ENCODE measurements at places on chromosomes 1 and 21.
A peak's percentile ranks its signal among the peaks of the same experiment; 100 is the strongest.

DNA sequence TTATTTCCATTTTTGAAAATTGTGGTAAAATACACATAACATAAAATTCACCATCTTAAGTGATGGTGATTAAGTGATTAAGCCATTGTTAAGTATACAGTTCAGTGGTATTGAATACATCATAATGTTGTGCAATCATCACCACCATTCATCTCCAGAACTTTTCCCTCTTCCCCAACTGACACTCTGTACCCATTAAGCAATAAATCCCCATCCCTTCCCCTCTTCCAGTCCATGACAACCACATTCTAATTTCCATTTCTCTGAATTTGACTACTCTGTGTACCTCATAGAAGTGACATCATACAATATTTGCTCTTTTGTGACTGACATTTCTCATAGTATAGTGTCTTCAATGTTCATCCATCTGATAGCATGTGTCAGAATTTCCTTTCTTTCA is 124.8 kb downstream of the DISC1 start:
- DNase-seq: no peak

DNA sequence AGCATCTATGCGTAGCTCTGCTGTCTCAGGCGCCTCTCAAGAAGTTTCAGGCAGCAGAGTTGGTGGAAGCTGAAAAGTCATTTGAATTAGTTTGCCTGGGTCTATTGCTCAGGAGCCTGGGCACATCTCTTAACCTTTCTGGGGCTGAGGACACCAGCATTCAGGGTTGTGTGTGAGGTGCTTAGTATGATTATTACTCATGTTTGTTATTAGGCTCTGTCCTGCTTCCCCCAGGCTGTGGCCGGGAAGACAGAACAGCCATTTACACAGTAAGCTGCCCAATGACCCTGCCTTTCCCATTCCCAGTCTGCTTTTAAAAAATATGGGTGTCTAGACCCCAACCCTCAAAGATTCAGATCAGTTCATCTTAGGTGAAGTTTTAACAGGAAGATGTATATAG is 53.9 kb upstream of the CACNA1E start:
- DNase-seq: no peak

GRCh38 chr1:93874025-93874651 is 4.9 kb downstream of the DNTTIP2 start:
- peak; percentile 30 for DNase-seq

- DNase-seq: peak; percentile 47
Observed at GRCh38 chr1:32266921-32267591, 16.0 kb downstream of the LCK start.

DNA sequence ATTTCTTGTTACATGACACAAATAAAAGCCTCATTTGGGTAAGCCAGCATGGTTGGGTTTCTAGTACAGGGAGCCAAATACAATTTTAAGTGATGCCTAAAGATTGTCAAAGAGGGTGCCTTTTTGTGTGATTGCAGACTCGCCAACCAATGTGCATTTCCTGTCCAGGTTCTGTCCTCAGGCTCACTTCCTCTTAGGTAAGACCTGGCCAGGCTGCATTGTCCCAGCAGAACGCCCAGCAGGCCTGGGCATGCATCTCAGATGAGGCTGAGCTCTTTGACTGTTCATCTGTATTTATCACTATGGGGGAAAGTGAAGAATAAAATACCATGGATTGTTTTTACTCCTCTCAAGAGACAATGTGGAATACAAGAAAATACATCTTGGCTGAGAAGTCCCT is 49.7 kb downstream of the KCNC4 start:
- no peak for DNase-seq

DNA sequence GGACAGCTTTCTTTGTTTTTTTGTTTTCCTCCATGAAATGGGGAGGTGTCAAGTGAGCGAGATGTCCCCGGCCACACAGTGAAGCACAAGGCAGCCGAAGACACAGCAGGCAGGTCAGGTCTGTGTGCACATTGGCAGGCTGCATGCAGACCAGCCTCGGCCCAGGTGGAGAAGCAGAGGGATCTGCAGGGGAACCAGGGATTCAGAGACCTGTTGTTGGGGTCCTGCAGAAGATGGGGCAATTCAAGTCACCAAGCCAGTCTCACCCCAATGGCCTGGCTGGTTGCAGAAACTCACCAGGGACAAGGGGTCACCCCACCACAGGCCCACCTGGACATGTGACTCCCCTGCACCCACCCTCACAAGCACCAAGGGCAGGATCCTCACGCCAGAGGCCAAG is 4.0 kb upstream of the ABCG1 start:
- DNase-seq: no peak

- peak; percentile 33 for DNase-seq
Observed at GRCh38 chr21:25556091-25556490, 51.2 kb downstream of the MRPL39 start.

GRCh38 chr1:22259551-22260282 is 116.8 kb upstream of the WNT4 start:
- DNase-seq: no peak

DNA sequence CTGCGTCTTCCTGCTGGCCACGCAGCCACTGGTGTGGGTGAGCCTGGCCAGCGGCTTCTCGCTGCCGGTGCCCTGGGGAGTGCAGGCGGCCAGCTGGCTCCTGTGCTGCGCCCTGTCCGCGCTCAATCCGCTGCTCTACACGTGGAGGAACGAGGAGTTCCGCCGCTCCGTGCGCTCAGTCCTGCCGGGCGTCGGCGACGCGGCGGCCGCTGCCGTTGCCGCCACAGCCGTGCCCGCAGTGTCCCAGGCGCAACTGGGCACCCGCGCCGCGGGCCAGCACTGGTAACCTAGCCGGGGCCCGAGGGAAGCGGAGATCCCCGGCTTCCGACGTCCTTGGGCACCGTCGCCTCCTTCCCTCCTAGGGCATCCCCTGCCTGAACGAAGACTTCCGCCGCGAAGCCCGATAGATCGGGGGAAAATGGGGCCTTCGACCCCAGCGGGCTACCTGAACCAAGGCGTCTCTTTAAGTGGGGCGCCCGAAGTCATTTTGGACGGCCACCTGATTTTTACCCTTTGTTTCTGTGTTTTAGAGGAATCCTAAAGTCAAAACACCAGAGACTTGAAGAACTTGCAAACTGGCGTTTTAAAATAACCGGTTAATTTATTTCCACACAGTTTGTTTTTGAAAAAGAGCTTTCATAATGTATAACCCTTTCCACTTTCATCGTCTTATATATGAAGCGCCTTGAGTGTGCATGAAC is 2.0 kb downstream of the GPR88 start:
- no peak for DNase-seq

GRCh38 chr1:235931171-235931738 is 64.5 kb upstream of the LYST start:
- DNase-seq: no peak

DNA sequence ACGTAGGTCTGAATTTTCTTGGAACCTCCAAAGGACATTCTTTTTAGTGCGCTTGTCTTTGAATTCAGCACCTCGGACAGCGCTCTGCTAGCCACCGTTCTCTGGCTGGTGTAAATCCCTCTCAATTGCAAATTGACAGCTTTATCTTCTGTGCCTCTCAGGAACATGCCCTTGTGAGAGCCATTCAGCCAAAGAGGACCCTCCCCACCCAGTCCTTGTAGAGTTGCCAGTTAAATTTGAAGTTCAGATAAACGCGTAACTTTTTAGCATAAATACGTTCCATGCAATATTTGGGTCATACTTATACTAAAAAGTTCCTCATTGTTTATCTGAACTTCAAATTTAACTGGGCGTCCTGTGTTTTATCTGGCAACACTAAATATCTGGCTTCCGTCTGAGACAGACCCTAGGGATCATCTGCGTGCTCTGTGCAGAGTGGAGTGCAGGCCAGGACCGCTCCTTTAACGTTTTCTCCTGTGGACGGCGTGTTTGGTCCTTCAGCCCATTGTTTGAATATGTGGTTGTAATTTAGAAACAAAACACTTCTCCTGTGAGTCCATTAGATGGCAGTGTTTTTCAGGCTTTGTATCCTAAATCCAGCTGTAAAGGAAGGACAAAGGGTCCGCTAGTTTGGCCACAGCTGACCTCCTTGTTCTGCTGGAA is 7.0 kb downstream of the KCNAB2 start:
- peak; percentile 52 for DNase-seq

GRCh38 chr1:1072849-1073742 is 1.0 kb downstream of the RNF223 start:
- no peak for DNase-seq

- no peak for DNase-seq
Observed at GRCh38 chr1:230459465-230459864, 33.3 kb upstream of the PGBD5 start.

GRCh38 chr1:21289700-21290545 is at the start of gene ECE1:
ECE1 (minus strand) TSS chr1:21290463; CDS start chr1:21290414, 49 bp downstream.
- no peak for DNase-seq

DNA sequence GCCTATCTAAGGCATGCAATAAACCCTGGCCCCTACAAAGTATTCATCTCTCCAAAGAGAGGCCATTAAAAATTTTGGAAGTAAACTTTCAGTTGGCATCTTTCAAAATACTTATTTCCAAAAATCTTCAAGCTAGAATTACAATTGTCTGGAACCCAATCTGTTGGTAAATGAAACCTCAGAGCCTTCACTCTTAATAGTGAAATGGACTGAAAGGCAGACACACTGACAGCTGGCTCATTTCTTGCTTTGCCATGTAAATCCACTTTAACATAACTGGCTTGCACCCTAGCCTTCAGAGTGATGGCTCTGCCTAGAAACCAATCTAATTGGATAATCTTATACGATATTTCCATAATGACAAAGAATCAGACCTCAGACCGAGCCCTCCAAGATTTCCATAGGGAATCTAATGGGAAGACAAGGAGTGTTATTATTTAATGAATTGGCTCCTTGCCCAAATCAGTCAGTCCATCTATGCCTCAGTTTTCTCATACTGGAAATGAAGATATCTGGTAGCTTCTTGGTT is 9.2 kb upstream of the PALMD start:
- DNase-seq: no peak

DNA sequence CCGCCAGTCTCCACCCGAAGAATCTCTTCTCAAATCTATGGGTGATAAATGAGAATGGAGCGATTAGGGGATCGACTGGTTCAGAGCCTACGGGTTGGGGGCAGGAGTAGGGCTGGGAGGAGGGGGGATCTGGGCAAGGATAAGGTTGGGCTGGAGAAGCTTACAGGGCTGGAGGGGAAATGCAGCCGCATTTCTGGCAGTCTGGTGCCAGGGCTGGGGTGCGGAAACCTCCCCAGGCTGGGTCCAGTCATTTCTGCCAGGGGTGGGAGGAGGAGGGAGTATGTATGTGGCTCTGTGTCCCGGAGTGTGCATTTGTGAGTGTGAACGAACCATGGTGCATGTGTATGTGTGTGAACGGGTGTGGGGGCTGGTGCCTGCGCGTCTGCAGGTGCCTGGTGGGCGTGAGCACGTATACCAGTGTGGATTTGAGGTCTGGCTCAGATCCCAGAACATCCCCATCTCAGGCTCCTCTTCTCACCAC is 10.2 kb downstream of the C1orf216 start:
- DNase-seq: no peak

DNA sequence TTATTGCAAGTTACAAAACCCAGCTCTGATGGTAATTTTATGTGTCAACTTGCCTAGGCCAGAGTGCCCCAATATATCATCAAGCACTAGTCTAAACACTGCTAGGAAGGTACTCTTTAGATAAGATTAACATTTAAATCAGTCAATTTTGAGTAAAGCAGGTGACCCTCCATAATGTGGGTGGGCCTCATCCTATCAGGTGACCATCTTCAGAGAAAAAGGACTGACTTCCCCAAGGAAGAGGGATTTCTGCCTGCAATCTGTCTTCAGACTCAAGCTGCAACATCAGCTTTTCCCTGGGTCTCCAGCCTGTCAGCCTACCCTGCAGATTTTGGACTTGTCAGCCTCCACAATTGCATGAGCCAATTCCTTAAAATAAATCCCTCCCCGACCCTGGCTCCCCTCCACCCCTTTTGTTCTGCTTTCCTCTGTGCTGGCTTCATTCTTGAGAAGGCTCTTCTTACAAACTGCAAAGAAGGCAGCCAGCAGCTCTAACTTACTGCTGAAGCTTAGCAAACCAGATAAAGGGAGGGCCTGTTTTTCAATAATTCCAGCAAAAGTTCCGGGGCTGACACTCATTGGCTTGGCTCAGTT is 56.4 kb upstream of the RUNX3 start:
- no peak for DNase-seq

GRCh38 chr1:162992945-162993344 is 76.2 kb upstream of the RGS4 start:
- DNase-seq: no peak

DNA sequence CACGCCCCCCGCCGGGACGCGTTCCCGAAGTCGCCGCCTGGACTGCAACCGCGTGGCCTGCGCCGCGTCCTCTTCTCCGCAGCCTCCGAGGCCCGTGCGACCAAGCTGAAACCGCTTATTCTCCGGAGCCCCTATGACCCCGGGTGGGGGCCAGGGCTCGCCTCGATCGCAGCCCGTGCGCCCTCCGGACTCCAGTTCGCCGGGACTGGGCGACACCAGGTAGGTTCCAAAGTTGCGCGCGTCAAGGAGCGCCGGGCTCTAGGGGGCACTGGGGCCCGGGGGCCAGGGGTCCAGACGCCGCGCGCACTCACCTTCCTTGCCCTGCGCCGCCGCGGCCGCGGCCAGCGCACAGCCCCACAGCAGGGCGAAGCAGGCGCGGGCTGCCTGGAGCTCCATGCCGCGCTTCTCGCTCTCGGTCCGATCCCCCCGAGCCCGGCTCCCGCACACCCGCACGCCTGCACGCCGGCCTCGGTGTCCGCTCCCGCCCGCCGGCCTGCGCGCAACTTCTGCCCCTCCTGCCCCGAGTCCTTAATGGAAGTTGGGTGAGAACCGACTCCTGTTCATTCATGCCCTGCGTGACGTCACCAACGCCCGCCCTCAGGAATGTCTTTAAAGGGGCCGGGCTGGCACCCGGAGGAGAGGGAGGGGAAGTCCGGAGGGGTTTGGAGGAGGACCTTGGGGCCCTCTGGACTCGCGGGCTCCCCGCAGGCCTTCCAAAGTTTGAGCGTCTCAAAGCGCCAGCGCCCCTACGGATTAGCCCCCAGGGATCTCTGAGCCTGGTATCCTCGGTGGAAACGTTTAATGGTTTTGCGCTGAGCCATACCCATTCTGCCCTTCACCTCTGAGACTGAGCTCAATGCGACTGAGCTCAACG is at the start of gene EPHA2:
Gene EPHA2, minus strand, starts transcription at position 533 of the 874 bp plus-strand sequence. Its CDS starts 137 bp downstream, at position 396.
- peak; percentile 77 for DNase-seq

GRCh38 chr21:34779860-34780259 is 111.1 kb downstream of the CLIC6 start:
- no peak for DNase-seq

DNA sequence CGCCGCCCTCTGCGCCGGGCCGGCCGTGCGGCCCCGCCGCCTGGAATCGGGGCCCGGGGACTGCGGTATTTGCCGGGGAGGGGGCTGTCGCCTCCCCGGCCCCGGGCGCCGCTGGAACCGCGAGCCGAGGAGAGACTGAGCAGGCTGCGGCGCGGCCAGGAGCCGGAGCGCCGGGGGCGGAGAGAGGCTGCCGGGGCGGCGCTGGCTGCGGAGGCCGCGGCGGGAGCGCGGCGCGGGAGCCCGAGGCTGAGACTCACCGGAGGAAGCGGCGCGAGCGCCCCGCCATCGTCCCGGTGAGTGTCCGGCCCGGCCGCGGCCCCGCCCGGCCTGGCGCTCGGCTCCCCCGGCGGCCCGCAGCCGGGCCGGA is 746 bp downstream of the DYRK1A start:
- DNase-seq: no peak

- DNase-seq: peak; percentile 82
Observed at GRCh38 chr1:11918799-11919519, 7.3 kb downstream of the KIAA2013 start.
